Esophagus muscularis mucosa (tissue), 4 donors: ENCODE measurements at places on chromosomes 6 and 20. TPM values are rescaled to one million over a fixed set of nuclear protein-coding genes. Genes with fewer than 3 reads are reported as not detected.

The FLOT1 gene
- total RNA-seq = 115 TPM

The TNNC2 gene
- total RNA-seq = 0.46 TPM

DNA sequence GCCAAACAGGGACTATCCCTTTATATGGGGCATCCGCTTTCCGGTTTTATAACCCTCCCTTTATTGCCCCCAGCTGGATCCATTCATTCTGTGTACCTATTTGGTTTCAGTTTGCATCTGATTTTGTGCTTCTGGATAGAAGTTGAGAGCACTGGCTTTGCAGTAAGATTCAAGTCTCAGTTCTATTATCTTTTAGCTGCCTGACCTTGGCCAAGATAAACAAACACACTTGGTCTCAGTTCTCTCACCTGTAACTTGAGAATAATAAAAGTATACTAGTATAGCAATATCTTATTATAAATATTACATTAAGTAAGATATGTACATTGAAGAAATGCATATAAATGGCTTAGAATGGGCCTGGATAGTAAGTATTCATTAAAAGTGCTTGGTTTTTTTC is 182.4 kb upstream of the TSHZ2 start:
- no peaks in the 10 kb centered on the region for H3K4me1 ChIP-seq
- H3K27ac ChIP-seq = no peak overlapping the region
- DNase-seq = no peak
- no peaks in the 10 kb centered on the region for H3K36me3 ChIP-seq

DNA sequence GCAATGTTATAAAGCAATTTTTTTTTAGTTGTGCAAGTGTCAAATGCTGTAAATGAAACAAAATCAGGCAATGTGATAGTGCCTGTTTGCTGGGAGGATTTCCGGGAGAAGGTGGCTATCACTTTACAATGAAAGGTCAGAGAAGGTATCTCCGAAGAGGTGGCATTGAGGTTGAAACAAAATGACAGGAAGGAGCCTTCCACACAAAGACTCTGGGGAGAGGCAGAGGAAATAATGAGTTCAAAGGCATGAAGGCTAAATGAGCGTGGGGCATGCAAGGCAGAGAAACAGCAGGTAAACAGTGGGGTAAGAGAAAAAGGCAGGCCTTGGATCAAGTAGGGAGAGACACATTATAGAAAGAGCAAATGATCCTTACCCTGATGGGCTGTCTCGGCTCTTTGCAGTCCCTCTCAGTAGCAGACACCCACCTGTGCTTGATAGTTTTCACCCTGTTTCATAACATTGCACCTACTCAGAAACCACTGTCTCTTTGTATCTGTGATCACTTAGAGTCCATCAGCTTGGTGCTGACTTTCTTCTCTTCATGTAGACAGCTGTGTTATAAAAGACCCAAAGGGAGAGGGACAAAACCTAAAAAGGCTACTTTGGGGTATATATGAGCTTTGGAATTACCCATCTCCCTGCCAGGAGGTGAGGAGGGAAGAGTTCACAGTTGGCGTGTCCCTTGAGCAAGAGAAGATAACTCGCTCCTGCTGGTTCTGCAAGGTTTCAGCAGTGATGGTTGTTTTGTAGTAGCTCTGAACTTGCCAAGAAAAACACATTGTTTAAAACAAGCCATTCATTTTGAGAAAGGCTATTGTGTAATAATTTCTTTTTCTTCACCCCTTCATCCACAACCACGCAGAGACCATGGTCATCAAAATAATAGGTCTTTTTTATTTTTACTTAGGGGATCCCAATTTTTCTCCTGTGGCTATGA is 22.3 kb downstream of the NRN1 start:
- peaks cover 19% of the 10 kb centered on the region for H3K4me1 ChIP-seq
- no peaks in the 10 kb centered on the region for H3K27me3 ChIP-seq
- H3K27ac ChIP-seq = no peak overlapping the region
- H3K36me3 ChIP-seq = no peaks in the 10 kb centered on the region

GRCh38 chr6:11356404-11357155 is 124.1 kb upstream of the NEDD9 start:
- H3K36me3 ChIP-seq = no peaks in the 10 kb centered on the region
- peaks cover 6% of the 10 kb centered on the region for H3K4me1 ChIP-seq
- H3K27ac ChIP-seq = peak overlapping the region; percentile 57
- no peak overlapping the region for H3K4me3 ChIP-seq

GRCh38 chr6:154370545-154370944 is 13.9 kb upstream of the IPCEF1 start:
- H3K27me3 ChIP-seq = no peaks in the 10 kb centered on the region
- no peak overlapping the region for H3K27ac ChIP-seq
- H3K36me3 ChIP-seq = no peaks in the 10 kb centered on the region
- no peaks in the 10 kb centered on the region for H3K4me1 ChIP-seq
- DNase-seq = no peak
- no peak overlapping the region for H3K4me3 ChIP-seq

The MAS1 gene
- total RNA-seq = not detected

DNA sequence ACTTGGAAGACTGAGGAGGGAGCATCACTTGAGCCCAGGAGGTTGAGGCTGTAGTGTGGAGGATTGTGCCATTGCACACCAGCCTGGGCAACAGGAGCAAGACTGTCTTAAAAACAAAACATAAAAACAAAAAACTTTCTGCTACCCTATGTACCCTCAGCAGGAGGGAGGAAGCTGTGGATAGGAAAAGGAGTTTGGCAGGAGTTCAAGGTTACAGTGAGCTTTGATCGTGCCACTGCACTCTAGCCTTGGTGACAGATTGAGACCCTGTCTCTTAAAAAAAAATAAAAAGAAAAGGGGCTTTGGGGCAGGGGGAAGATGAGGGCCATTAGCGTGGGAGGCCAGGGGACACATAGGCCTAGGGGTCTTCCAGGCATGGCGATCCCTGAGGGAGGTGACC is 135.7 kb downstream of the DHX35 start:
- H3K27me3 ChIP-seq = no peaks in the 10 kb centered on the region
- H3K27ac ChIP-seq = no peak overlapping the region
- DNase-seq = no peak
- H3K4me3 ChIP-seq = no peak overlapping the region
- H3K36me3 ChIP-seq = no peaks in the 10 kb centered on the region

The FNDC11 gene
- total RNA-seq = 0.50 TPM

The GNAS-AS1 gene
- 0.42 TPM for total RNA-seq

DNA sequence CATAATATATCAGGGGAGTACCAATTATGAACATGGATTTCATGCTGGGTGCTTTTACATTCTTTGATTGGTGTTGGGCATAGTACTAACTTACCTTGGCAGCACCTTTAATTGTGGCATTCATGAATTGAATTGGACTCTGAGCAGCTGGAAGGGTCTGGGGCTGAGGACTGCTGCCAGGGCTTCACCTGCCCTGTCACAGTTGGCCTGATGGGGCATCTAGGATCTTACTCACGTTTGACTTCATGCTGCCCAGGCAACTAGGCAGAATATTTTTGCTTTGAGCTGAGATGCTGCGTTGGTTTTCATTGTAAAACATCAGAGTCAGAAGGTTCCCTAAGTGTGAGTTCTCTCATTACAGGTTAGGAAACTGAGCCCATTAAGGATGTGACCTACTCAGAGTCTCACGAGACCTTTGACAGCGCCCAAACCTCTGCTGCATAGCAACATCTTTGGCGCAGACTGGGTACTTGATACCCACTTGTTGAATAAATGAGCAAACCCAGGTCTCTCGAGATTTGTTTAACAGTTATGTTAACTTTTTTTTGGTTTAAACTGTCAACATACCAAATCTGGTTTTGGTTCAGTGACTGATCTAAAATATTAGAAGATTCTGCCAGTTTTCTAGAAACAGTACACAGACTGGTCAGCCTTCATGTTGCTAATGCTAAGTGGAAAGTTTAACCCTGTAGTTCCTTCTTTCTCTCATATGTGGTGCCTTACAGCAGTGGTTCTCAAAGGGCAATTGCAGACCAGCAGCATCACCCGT is 104.9 kb downstream of the TCP11 start:
- no peak overlapping the region for H3K4me3 ChIP-seq
- peaks cover 64% of the 10 kb centered on the region for H3K4me1 ChIP-seq
- H3K27me3 ChIP-seq = no peaks in the 10 kb centered on the region
- peak overlapping the region; percentile 75 for H3K27ac ChIP-seq

The CPXM1 gene
- 1.3 TPM for total RNA-seq

GRCh38 chr6:2935566-2936291 is 32.6 kb upstream of the SERPINB9 start:
- no peaks in the 10 kb centered on the region for H3K36me3 ChIP-seq
- H3K4me3 ChIP-seq = no peak overlapping the region
- no peak for DNase-seq
- H3K27me3 ChIP-seq = no peaks in the 10 kb centered on the region

DNA sequence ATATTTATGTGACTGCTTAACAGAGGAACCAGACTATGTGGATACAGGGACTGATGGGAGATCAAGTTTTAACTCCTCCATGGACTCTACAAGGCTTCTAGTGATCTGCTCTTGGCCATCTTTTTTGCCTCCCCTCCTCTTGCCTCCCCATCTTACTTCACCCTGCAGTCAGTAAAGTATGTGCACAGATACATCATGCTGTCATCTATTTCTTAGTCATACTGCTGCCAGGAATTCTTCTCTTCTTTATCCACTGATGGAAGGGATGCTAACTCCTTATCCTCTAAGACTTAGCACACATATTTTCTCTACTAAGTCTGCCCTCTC is 27.6 kb upstream of the FAM83C start:
- H3K4me1 ChIP-seq = peaks cover 24% of the 10 kb centered on the region
- no peak overlapping the region for H3K27ac ChIP-seq
- no peaks in the 10 kb centered on the region for H3K27me3 ChIP-seq
- no peak overlapping the region for H3K4me3 ChIP-seq

The GJA10 gene
- not detected for total RNA-seq

DNA sequence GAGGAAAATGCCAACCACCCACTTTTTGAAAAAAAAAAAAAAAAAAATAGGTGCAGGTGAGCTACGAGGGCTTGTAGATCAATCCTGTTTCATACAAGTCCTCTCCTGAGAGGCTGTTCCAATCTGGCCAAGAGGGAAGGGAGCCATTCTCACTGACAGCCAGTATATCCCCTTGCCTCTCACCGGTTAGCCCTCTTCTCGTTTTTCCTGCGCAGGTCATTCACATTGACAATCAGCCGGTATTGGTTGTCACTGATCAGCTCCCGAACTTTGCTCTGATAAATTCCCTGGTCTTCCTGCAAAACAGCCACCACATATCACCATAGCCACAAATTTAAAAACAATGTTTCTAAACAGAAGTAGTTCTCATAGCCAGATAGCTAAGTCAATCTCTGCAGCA is 1.4 kb downstream of the MCM3 start:
- peaks cover 14% of the 10 kb centered on the region for H3K4me1 ChIP-seq
- peaks cover 20% of the 10 kb centered on the region for H3K36me3 ChIP-seq
- no peaks in the 10 kb centered on the region for H3K27me3 ChIP-seq
- H3K27ac ChIP-seq = no peak overlapping the region
- H3K4me3 ChIP-seq = no peak overlapping the region

GRCh38 chr6:55003719-55004430 is 157.3 kb downstream of the FAM83B start:
- H3K4me3 ChIP-seq = no peak overlapping the region
- no peaks in the 10 kb centered on the region for H3K27me3 ChIP-seq
- H3K27ac ChIP-seq = no peak overlapping the region
- no peaks in the 10 kb centered on the region for H3K36me3 ChIP-seq

The OTOR gene
- not detected for total RNA-seq
